ENCODE measurements at places on chromosomes 11 and 22.

- no peak for DNase-seq
Observed at GRCh38 chr11:111923951-111924350, 5.2 kb downstream of the C11orf52 start.

DNA sequence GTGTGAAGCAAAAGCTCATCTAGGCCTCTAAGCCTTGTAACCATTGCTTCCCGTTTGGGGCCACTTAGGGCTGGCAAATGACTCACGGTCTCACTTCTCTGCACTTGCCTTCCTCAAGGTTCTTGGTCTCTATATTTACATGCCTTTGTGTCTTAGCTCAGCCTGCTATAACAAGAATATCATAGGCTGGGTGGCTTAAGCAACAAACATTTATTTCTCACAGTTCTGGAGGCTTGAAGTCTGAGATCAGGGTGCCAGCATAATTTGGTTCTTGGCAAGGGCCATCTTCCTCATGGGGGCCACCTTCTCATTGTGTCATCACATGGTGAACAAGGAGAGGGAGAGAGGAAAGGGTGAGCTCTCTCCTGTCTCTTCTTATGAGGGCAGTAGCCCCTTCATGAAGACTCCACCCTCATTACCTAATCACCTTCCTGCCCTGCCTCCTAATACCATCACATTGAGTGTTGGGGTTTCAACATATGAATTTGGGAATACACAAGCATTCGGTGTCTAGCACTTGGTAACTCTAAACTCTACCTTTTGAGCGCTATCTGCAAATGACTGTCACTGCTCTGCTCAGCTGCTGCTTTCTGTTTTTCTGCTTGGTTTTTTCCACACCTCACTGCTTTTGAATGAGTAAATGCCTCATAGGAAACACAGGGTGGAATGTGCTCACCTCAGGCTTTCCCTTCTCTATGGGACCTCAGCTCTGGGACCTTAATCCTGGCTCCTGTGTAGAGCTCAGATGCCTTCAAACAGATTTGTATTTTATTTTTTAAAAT, 16.2 kb upstream of the ME3 start:
- DNase-seq: peak; percentile 75

GRCh38 chr11:61505640-61506155, 2.9 kb upstream of the LRRC10B start:
- no peak for DNase-seq

DNA sequence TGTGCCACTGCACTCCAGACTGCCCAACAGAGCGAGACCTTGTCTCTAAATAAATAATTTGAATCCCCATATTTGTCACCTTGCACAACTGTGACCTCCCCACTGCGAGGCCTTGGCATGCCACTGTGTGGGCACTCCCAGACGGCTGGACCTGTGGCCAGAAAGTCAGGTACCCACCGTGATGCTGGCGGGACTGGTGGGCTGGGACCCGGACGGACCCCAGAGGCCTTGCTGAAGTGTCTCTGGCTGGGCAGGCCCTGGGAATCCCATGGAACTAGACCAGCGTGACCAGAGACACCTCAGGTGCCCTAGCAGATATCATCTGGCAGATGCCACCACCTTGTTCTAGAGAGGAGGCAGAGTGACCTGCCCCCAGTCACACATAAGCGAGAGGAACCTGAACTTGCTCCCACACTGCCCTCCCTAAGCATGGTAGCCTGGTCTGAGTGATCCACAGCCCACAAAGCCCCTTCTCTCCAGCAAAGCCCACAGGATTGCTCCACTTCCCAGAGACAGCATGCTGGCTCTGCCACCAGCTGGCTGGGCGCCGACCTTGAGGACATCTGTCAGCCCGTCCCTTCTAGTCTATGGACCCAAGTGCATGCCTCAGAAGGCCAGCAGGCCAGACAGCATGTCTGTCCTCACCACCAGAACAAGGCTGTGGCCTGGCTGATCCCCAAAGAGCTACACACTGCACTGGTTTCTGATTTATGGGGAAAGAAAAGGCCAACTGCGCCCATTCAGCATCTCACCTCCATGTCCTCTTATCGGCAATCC, 9.5 kb downstream of the MACROD1 start:
- DNase-seq: no peak

- no peak for DNase-seq
Observed at GRCh38 chr11:79287952-79288351, 152.9 kb downstream of the TENM4 start.

GRCh38 chr22:35378621-35379020, 2.3 kb upstream of the HMOX1 start:
- DNase-seq: no peak

All from fibroblast of upper back skin (primary cell).